H7 (cell line): ENCODE measurements at places on chromosomes 7 and 10.

DNA sequence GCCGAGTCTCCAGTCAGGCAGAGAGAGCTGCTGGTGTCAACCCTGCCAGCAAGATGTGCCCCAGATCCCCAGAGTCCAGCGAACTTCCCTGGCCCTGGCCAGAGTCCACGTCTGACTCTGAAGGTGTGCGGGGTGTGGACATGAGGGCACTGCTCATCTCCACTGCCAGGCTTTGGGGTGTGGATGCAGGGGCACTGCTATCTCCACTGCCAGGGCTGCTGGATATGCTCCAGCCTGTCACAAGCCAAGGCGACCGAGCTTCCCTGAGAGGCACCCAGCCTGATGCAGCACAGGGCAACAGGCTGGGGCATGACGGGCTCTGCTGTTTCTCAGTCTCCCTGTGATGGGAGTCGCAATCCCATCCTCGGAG, 596.8 kb downstream of the PTPRN2 start:
- DNase-seq = no peak

DNA sequence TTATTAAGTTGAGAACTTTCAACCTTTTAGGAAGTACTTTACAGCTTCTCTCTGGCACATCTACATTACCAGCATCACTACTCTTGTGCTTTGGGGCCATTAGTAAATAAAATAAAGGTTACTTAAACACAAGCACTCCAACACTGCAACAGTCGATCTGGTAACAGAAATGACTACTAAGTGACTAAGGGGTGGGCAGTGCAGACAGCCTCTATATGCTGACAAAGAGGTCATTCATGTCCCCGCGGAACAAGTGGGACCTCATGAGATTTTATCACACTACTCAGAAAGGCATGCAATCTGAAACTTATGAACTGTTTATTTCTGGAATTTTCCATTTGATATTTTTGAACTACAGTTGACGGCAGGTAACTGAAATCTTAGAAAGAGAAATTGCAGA, 111.3 kb upstream of the DNAJB12 start:
- no peak for DNase-seq

DNA sequence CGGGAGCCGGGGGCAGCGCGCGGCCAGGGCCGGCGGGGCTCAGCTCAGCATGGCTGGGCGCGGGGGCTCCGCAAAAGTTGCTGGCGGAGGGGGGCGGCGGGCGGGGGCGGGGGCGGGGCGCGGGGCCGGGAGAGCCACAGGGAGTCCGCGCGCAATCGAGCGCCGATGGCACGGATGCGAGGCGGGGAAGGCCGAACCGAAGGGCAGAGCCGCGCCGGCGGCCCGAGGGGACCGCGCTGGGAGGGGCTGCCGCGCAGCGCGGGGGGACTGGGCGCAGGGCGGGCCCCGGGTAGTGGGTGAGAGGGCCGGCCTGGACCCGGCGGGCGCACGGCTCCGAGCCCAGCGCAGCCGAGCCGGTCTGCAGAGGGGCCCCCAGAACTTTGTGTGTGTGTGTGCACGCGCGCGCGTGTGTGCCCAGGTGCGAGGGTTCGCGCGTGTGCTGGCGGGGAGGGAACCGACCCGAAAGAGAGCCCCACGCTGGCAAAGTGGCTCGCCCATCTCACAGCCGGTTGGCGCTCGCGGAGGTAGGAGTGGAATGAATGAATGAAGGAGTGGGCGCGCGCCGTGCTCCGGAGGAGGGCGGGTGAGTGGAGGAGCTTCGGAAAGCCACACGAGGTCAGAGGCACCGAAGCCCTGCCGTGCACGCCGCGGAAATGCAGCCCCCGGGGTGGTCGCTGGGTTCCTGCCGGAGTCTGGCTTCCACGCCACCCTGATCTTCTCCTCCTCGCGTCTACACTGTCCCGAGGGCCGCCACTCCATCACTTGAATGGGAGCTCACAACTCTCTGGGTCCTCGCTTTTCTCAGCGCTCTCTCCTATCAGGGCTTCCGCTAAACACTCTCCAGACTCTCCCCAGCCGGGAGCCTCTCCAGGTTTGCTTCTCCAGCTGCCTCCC, at the start of gene HIPK2:
TSS of gene HIPK2 (minus strand) at position 51 of the 894 bp plus-strand sequence. CDS start 375 bp downstream, outside the sequence.
- DNase-seq = peak; percentile 96

- no peak for DNase-seq
Observed at GRCh38 chr7:147664541-147664940, 926.0 kb upstream of the C7orf33 start.

GRCh38 chr7:6630007-6630849, 6.9 kb upstream of the ZNF316 start:
- no peak for DNase-seq

GRCh38 chr10:43403911-43404703, 4.9 kb downstream of the HNRNPF start:
- no peak for DNase-seq

DNA sequence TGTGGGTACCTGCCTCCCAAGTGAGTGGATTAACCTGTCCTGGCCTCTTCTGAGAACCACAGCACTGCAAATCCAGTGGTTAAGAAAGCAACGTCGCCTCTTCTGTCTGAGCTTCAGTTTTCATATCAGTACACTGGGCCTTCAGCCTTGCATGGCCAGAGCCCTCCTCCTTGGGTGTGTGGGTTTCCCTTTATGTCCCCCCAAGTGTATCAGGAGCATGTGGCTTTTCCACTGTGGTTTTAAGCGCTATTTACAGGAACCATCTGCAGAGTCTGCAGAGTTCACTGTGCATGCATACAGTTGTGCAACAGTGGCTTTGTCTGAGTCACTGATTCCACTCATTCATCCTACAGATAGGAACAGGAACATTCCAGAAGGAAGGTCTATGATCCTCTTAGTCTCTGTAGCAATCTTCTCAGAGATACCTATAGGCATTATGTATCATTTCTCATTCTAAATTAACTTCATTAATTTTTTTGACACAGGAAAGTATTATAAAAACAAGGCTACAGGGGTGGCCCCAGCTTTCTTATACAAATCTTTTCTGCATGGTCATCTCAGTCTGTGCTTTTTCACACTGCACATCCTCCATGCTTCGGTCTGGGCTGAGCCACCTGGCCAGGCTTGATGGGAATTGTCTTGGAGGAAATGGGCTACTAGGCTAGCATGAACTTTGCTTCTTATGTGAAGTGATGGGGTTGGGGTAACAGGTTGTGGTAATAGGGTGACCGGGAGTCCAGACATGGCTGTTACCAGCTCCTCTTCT, 17.1 kb downstream of the MBL2 start:
- no peak for DNase-seq

- DNase-seq = peak; percentile 90
Observed at GRCh38 chr7:151705636-151706276, 171.2 kb downstream of the PRKAG2 start.

DNA sequence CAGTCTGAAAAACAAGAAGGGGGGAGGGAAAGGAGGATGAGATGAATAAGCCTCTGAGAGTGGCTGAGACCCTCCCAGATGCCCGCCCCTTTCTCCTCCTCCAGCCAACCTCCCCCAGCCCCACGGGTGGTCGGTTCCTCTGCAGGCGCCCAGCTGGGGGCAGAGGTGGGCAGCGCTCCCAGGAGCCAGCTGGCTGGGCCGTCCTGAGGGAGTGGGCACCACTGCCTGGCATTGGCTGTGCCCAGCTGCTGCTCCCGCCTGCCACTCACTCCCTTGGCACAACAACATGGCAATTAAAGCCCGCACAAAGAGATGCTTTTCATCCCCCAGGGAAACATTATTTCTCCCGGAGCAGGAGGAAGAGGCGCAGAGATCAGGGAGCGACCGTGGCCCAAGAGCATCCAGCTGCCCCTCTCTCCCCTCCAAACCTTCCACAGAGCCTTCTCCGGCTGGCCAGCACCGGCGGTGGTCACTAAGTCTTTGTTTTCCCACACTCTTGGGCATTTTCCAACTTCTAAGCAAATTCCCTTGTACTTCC, 107.2 kb downstream of the SPDYE5 start:
- DNase-seq = peak; percentile 94

- no peak for DNase-seq
Observed at GRCh38 chr7:114160925-114161324, 242.1 kb upstream of the PPP1R3A start.

DNA sequence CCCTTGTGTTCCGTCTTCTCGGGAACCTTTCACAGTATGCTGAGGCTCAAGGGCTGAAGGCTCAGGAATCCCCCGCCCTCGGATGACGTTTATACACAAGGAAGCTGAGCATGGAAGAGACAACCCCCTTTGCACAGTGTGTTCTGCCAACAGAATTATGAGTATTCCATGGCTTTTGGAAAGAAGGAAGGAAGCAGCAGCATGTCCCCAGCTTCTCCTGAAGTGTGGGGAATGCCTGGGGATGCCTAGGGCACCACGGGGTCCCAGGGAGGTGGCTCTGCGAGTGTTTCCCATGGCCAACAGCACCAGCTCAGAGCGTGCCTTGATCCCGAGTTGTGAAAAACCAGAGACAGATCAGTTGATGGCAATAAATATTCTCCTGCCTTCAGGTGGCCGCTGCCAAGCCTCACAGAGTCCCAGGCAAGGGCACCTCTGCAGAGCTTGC, 88.8 kb upstream of the DDC start:
- DNase-seq = no peak

GRCh38 chr7:101961811-101962210, 144.4 kb downstream of the CUX1 start:
- DNase-seq = no peak

- DNase-seq = no peak
Observed at GRCh38 chr7:122467661-122468449, 163.3 kb upstream of the FEZF1 start.

DNA sequence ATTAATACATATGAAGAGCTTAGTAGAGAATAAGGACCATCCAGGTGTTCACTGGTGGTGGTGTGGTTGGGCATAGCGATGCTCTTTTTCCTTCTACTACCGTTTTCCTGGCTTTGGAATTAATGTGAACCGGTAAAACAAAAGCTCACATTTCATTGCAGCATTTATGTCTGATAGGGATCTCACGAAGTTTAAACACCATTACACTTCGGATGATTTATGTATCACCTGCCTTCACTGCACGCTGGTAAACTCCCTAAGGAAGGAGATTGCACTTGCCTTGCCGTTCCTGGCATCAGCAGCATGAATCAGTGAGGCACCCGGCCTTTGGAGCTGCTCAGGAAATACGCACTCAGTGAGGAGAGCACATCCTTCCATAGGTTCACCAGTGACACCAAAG, 47.5 kb downstream of the WIPF3 start:
- no peak for DNase-seq

GRCh38 chr10:123269675-123270074, 115.5 kb downstream of the BUB3 start:
- no peak for DNase-seq

- DNase-seq = peak; percentile 73
Observed at GRCh38 chr10:43044448-43044921, 32.4 kb upstream of the RET start.

GRCh38 chr10:71419750-71420149, 23.0 kb downstream of the CDH23 start:
- DNase-seq = no peak

GRCh38 chr10:125343118-125343925, 183.0 kb upstream of the CTBP2 start:
- DNase-seq = peak; percentile 37

- DNase-seq = no peak
Observed at GRCh38 chr10:97069576-97070362, 116.0 kb downstream of the SLIT1 start.

DNA sequence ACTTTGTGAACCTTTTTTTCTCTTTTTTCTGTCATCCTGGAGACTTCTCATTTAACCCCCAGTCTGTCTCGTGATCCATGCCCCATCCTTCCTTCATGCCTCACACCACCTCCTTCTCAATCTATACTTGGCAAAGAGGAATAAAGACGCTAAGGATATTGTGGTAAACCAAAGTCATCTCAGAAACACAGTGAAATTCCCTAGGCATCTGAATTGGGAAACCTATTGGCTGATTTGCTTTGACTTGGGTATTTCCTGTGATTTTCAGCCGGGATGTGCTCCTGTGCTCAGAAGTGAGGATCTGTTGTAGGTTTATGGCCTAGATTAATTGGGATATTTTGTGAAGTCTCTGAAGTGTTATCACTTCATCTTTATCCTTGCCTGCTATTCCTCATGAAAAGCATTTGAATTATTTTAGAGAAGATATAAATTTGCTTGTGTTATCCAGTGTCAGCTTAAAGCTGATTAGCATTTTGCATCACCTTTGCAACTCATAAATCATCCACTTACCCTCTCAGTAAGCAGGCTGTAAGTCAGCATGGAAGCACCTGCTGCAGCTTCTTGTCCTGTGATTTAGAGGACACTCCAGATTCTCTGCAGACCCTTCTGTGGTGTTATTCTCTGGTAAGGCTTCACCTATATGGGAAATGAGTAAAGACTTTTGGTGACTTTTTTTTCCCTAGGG, 138.0 kb downstream of the AUTS2 start:
- no peak for DNase-seq
